ENCODE measurements at places on chromosomes 6 and 20.

DNA sequence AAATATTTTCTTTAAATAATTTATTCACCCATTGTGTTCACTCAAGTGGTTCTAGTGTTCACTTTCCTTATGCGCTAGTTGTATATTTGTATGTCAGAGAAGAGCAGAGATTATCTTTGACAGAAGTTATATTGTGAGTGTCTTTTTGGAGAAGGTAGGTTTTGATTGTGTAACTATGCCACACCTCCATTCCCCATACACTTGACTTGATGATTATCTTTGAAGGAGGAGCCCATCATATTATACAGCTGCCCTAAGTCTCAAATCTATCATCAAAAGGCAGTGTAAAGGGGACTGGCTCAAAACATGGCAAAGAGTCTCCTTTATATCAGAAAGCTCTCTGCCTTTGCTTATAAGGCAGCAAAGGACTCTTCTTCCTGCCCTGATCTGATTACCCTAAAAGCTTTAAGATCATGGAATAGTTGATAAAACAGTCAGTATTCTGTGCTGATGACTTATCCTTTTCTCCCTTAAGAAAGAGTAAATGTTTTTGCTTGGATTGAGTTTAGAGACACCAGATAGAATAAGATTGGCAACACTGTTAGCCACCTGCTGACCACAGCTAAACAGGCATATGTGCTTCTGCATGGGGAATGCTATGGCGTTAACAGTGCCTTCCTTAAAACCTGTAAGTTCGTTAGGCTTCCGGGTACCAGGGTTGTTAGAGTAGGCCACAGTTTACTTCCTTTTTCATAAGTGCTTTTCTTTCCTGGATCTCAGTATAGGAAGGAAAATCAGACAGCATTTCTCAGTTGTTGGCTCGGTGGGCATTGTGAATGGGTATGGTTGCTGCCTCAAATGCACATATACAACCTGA, 22.6 kb downstream of the TOP1 start:
- no peak for DNase-seq

DNA sequence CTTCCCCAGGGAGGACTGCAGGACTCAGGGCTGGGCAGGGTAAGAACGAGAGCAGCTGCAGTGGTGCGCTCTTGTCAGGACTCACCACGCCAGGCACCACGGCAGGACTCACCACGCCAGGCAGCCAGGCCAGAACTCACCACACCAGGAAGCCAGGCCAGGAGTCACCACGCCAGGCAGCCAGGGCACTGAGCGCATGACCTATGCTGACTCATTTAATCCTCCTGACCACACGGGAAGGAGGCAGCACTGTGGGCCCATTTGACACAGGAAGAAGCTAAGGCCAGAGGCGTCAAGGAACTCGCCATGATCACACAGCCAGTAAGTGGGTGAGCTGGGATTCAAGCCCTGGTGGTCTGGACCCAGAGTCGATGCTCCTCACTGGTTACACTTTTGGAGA, 189.3 kb downstream of the PREX1 start:
- DNase-seq = no peak

- DNase-seq = no peak
Observed at GRCh38 chr20:41299899-41300298, 17.6 kb downstream of the ZHX3 start.

- no peak for DNase-seq
Observed at GRCh38 chr6:158620963-158621693, 23.4 kb downstream of the DYNLT1 start.

GRCh38 chr6:124658053-124658452, 304.2 kb upstream of the RNF217 start:
- DNase-seq = no peak

Measured in RPMI8226 (cell line).